Activated CD4-positive, alpha-beta T cell treated with anti-CD3 and anti-CD28 coated beads, Interleukin-2, amount 50 U/mL, for 48 hours (primary cell): ENCODE measurements at places on chromosomes 16 and 17.

GRCh38 chr16:29011851-29012250 is 27.0 kb downstream of the LAT start:
- DNase-seq, result no peak

DNA sequence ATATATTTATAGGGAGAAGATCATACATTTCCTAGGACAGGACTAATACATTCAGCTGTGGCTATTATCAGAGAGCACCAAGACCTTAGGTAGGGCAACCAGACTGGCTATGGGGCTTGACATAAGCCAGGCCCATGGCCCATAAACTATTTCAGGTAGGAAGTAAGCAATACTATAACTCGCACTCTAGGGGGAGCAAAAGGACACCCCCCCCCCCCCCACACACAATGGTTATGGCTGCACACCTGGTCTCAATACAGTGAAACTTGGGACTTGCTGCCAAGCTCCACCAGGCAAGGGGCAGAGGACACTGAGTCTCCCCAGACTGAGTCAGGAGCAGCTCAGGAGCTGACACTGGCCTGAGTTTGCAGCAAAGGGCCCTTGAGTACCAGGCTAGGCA is 348.9 kb upstream of the ASIC2 start:
- DNase-seq, result no peak

GRCh38 chr17:58508341-58509067 is 5.9 kb downstream of the MTMR4 start:
- no peak for DNase-seq

DNA sequence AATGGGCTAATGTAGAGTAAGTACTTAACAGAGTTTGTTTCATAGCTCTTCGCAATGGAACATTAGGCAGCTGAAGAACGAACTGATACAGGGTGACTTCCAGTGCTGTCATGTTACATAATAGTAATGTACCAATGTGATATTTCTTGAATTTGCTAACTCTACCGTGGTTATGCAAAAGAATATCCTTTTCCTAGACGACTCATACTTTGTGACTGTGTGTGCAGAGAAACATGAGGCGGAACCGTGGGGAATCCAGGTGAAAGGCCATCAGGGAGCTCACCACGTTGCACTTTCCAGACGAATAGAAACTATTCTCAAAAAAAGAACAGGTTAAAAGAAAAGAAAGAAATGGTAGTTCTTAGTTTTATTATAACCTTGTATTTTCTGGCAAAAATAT is 13.2 kb downstream of the NOB1 start:
- no peak for DNase-seq

GRCh38 chr17:21376759-21377690 is 868 bp downstream of the KCNJ12 start:
- DNase-seq, result no peak

- DNase-seq, result peak; percentile 80
Observed at GRCh38 chr16:56609463-56609921, 1.1 kb downstream of the MT2A start.

- no peak for DNase-seq
Observed at GRCh38 chr16:50879873-50880695, 138.2 kb downstream of the CYLD start.

GRCh38 chr17:9220398-9221146 is 199.3 kb downstream of the NTN1 start:
- no peak for DNase-seq
